Activated CD4-positive, CD25-positive, alpha-beta regulatory T cell (primary cell): ENCODE measurements at places on chromosomes 1 and 21.

GRCh38 chr1:76854255-76854654 is 13.0 kb upstream of the ST6GALNAC5 start:
- DNase-seq: no peak

GRCh38 chr1:162690672-162691434 is 58.6 kb downstream of the DDR2 start:
- no peak for DNase-seq

- DNase-seq: no peak
Measured at GRCh38 chr1:170510163-170510562, 21.8 kb upstream of the GORAB start.

DNA sequence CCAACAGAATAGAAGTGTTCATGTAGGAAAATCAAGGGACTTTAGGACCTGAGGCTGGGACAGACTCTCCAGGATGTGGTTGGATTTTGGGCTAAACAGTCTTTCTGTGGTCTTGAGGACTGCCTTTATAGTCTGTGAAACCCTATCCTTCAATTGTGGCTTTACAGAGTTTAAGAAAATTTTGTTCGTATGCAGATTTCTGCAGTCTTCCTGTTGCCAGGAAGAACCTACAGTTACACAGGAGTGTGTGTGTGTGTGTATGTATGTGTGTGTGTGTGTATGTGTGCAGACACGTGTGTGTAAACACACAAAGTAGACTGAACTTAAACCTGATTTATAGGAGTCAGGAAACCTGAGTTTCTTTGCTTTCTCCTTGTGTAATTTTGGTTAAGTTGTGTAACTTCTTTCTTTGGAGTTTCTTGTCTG is 22.8 kb downstream of the NEK7 start:
- no peak for DNase-seq

DNA sequence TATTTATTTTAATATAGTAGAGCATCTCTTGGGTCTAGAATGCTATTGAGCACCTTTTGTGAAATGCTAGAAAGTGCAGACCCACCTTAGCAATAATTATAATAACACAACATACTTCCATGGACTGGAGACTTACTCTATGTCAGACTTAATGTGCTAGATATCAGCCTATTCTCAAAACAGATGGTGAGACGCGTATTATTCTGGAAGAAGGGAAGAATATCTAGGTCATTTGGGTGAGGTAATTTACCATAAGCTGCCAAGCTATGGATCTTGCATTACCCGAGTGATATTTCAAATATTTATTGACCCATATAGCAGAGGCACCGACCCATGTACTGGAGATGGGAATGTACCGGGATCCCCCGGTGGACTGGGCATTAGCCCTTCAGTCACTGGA is 20.6 kb upstream of the IFNLR1 start:
- no peak for DNase-seq

DNA sequence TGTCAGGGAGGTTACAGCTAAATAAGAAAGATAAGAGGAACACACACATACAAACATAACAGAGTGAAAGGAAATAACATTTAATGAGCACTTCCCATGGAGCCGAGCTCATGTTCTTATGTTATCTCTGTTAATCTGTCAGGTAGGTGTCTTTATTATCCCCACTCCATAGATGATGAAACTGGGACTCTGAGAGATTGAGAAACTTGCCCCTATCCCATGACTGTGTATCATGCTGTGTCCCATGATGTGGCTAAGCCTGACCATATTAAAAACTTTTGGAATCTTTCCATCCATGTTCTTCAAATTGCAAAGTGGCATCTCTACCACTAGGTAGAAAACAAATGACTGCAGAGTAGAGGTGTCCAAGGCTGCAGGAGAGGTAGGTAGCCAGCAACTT is 285.2 kb upstream of the SGIP1 start:
- no peak for DNase-seq

GRCh38 chr1:149978547-149979023 is 31.9 kb downstream of the OTUD7B start:
- no peak for DNase-seq

GRCh38 chr1:56578963-56579875 is at the start of gene PLPP3:
Gene PLPP3 (minus strand): TSS chr1:56579563. CDS start chr1:56579016, 547 bp downstream.
- DNase-seq: no peak

DNA sequence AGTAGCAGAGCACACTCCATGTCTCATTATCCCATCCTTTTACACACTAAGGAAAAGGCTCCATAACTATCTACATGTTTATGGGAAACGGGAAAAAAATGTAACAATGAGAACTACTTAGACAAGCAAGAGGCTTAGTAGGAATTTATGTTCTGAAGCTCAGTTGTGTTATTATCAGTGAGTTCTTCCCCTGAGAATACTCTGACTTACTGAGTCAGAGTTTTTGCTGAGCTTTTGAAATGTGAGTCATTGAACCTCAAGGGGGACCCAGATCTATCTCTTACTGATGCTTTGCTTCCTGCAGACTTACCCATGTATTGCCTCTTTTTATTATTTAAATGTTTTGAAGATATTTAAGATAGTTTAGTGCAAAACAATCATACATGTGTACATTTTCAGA is 20.1 kb downstream of the CFHR5 start:
- no peak for DNase-seq

GRCh38 chr1:238549137-238549536 is 658.4 kb upstream of the ZP4 start:
- no peak for DNase-seq
